ENCODE measurements at places on chromosomes 13 and 19.

DNA sequence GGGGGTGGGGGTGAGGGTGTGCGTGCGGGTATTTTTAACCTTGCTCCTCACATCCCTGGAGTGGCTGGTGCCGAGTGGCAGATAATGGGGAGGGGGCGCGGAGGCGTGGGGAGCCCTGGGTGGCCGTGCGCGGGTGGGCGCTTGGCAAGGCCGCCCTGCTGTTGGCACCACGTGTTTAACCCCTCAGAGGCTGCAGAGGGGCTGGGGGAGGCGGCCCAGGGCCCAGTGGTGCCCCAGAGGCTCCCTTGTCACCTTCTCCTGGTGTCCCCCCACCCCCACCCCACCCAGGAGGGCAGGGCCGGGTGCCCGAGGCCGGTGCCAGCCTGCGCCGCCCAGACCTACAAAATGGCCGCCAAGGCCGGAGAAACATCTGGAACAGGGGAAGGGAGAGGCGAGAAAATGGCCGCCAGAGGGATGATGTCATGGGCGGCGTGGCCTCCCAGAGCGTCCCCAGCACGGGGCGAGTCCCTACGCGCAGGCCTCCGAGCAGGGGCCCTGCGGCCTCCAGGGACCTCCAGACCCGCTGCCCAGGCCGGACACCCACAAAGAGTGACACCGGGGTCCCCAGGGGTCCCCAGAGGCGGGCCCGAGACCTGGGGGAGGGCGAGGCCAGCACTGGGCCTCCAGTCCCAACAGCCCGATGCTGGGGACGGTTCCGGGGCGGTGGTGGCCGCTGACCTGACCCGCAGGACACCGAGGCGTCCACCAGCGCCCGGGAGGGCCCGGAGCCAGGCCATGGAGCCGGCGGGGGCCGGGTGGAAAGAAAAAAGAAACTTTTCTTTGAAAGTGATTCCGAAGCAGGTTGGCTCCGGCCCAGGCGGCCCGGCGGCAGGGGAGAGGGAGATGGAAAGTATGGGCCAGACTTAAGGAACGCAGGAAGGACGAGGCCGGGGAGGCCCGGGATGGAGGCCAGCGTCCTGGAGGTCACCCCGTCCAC, 38.2 kb downstream of the NFIC start:
- no peak for DNase-seq

GRCh38 chr13:32340914-32341313, 25.6 kb downstream of the BRCA2 start:
- DNase-seq: no peak

DNA sequence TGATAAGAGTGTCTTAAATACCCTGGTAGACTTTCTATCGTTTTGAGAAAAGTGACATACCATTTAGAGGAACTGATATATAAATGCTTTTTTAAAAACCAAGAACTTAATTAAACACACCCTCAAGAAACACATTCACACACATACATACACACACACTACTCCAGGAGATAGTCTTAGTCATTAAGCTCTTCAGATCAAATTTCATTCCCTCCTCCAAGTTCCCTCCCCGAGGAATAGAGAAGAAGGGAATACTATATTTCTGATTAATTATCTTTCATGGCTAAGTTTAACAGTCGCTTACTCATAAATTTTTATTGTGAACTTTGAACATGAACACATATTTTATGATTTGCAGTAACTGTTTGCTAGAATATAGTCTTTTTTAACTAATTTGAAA, 1109.5 kb downstream of the SLITRK1 start:
- DNase-seq: no peak

GRCh38 chr13:52804202-52804641, 44.2 kb downstream of the PCDH8 start:
- no peak for DNase-seq

DNA sequence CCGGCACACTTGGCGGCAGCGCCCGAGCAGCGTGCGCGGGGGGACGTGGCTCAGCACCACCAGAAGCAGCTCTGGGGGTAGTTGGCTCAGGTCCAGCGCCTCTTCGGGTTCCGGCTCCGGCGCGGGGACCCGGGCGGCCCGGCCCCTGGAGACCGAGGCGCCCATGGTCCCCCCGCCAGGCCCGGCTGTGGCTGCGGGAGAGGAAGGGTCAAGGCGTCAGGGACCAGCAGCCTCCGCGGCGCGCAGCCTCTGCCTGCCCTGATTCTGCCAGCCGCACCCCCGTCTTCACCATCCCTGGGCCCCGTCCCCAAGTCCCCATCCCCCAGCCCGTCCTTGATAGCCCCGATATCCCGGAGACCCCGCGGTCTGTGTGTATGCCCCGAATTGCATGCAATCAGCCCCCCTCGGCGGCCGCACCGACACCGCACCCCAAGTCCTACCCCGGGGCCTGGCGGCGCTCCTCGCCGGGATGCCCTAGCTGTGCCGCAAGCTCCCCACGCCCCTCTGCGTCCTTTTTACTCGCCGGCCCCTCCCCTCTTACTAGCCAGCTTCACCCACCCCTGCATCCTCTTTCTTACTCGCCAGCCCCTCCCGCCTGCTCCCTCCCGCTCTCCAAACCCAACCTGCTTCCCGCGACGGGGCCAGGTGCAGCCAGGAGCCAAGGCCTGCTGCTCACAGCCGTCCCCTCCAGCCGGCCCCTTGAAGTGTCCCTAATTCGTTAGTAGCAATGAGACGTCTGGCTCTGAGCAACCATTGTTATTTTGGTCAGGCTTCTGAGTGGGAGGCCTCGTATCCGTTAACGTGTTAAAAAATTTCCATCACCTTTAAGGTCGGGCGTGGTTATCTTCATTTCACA, at the start of gene FBXO27:
TSS of gene FBXO27 (minus strand) at position 487 of the 856 bp plus-strand sequence. CDS start at position 165, 322 bp downstream.
- no peak for DNase-seq

GRCh38 chr19:48501494-48502349, 9.9 kb downstream of the LMTK3 start:
- DNase-seq: no peak

DNA sequence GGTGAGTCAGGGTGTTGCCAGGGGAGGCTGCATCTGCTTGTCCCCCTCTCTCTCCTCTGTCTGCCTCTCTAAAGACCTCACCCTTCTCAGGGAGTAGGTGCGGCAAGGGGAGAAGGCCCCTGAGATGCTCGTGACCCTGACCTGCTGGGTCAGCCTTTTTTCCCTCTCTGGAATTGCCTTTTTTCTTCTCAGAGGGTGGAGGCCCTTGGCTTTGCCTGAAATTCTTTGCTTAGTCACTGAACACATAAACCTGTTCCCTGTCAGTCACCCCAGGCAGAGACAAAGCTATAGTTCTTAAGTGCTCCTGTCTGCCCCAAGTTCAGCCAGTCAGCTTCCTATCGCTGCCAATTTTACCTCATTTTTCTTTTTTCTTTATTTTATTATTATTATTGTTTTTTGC, 35.2 kb upstream of the PEG3 start:
- no peak for DNase-seq

DNA sequence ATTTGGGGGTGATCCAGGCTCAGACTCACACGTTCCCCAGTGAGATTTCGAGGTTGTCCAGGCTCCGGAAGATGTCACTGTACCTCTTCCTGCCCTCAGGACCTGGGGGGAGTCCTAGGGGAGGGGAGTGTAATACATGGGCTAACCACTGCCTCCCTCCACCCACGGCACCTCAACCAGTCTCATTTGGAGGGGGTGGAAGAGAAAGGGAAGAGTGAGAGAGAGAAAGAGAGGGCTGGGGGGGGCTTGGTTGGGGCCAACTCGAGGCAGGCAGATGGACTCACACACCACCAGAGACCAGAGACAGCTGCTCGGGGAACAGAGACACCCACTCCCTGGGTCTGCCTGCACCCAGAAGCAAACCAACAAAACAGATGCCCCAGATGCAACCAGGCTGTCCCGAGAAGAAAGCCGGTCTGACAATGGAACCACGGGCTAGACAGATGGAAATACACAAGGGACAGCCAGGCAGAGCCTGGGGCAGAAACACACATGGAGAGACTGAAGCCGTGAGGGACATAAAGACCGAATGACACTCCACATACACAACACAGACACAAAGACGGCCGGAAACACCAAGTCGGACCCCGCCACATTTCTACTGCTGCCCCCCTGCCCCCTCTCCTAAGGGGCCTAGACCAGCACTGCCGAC, 825 bp downstream of the GMIP start:
- DNase-seq: no peak

- DNase-seq: no peak
These were observed 79.5 kb downstream of the PCDH9 start for GRCh38 chr13:67150608-67151007.

- DNase-seq: no peak
These were observed 92.6 kb upstream of the TSC22D1 start for GRCh38 chr13:44668688-44669087.

GRCh38 chr13:109779074-109779473, 7.3 kb downstream of the IRS2 start:
- no peak for DNase-seq

DNA sequence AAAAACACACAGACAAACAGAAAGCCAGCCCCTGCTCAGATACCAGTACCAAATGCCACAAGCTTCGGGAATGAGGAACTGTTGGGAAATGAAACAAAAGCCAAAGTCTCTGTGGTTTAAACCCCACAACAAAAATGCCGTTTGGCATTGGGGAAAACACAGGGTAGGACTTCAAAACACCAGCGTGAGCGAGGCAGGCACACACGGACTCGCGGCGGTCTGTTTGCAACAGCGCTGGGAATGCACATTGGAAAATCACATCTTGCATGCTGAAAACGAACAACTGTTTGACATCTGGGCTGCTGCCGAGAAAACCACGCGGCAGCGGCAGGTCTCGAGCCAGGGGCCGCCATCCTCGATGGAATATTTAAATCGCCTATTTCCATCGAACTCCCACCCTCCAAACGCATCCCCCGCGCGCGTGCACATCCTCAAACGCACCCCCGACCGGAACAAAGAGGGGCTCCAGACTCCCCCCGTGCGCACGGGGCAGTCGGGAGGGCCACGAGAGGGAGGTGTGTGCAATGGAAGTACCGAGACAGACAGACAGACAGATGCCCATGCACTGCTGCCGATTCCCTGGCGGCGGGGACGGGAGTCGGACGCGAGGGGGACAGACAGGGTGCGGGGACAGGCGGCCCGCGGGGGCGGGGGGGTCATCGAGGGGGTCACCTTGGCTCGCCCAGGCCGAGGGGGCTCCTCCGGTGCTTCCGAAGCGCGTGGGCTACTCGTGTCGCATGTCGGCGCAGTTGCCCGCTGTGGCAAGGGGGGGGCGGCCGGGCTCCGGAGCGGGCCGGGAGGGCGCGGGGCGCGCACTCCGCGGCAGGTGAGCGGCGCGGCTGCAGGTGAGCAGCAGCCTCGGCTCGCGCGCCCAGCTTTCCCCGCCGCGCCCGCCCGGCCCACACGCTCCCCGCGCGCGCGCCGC, at the start of gene GPR12:
TSS of gene GPR12 (minus strand) at position 880 of the 925 bp plus-strand sequence. CDS start 959 bp downstream, outside the sequence.
- no peak for DNase-seq

- DNase-seq: no peak
These were observed 21.1 kb downstream of the SYDE1 start for GRCh38 chr19:15128162-15128770.

DNA sequence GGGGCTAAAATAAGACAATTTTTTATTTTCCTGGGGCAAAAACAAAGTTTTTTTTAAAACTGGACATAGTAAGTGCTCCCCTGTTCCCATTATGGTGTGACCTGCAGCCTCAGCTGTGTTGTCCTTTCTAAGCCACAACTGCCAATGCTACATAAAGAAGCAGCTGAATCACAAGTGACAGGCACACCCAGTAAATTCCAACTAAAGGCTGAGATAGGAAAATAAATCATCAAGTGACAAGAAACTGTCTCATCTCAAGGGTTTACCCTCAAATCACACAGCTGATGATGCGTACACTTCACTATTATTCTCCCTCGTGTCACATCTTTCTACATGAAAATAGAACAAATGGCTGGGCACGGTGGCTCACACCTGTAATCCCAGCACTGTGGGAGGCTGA, 28.7 kb downstream of the STK24 start:
- no peak for DNase-seq

DNA sequence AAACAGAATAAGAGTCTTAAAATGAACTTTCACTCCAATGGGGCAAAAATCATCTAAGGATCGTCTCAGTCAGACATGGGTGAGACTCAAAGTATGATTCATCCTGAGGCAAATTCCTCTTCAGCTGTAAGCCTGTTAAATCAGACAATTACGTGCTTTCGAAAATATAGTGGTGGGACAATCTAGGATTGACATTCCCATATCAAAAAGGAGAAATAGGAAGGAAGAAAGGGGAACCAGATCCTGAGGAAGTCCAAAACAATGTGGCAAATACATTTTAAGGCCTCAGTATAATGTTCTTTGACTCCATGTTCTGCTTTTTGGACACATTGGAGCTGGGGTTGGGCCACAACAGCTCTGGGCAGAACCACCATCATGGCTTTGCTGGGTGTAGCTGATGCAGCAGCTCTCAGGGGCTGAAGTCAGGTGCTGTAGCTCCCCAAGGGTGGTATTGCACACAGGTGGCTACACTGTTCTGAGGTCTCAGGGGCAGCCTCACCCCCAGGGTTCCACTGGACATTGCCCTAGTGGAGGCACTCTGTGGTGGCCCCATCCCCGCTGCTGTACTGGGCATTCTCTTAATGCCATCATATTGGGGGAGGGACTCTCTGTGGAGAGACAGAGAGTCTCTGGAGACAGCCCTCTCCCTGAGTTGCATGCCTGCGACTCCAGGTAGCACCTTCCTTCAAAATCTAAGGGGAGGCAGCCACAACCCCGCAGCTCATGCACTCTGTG, 5.7 kb upstream of the FPR3 start:
- DNase-seq: no peak

DNA sequence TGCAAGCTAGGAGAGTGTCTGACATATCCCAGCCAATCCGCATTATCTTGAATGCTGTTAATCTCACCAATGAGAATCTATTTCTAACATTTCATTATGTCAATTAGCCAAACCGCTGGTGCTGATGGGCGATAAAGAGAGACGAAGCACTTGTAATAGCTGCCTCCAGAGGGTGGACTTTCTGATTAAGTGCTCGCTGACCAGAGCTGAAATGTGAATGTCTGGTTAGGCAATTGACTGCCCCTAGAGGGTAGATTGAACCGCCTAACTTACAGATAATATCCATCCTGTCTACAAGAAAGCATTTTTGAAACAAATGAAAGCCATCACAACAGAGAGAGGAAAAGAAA, 552 bp upstream of the GRWD1 start:
- no peak for DNase-seq

- no peak for DNase-seq
These were observed 469.4 kb downstream of the KLF12 start for GRCh38 chr13:73664851-73665250.

DNA sequence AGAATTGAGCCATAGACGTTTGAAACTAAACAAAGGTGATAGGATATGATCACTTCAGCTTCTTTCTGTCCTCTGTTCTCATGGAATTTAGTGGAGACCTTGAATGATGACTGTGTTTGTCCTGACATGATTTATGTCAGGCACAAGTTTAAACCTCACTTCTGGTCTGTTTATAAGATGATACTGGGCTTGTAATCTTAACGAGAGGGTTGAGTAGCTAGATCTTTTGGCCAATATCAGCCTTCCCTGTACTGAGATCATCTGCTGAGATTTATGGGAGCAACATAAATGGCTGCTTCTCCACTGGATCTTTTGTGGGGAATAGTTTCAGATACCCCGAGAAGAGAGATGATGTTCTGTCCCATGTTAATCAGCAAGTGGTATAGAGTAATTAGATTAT, 121.8 kb upstream of the OBI1 start:
- no peak for DNase-seq

- no peak for DNase-seq
These were observed 69.6 kb upstream of the PCDH20 start for GRCh38 chr13:61485128-61485765.
